GM23338 (cell line): ENCODE measurements at places on chromosomes 4 and X.

DNA sequence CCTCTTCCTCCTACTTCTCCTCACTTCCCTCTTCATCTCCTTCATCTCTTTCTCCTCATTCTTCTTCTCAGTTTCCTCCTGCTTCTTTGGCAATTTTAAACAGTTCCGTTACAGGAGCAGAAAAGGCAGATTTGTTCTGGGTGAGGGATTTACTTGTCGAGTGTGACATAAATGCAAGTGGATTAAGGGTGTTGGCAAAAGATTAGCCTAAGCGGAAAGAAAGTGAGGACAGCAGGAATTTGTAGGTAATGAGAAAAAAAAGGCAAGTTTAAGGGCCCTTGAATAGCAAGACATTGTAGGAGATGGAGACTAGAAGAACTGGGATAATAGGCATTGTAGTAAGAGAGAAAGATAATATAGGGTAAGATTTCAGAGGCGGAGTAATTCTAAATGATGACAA is 841.6 kb downstream of the RAPGEF2 start:
- no peak for DNase-seq

- DNase-seq = peak; percentile 72
Observed at GRCh38 chr4:188658958-188659522, 519.8 kb downstream of the TRIML1 start.

GRCh38 chrX:17086317-17086716 is 139.9 kb downstream of the REPS2 start:
- DNase-seq = no peak

DNA sequence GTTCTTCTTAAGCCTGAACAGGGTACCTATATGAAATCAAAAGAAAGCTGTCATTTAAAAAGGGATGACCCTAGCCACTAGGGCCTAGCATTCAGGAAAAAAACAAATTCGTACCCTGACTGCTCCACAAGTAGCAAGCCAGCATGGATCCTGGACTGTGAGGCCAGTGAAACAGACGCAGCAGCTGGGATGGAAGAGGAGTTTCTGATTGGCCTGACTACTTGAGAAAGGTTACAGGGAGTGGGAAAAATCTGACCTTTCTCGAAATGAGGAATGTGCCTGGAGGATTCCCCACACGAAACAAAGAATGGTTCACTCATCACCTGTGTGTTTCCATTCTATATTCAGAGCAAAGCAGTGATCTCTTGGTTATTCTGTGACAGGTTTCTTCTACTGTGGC is 87.6 kb upstream of the JADE1 start:
- peak; percentile 31 for DNase-seq

- peak; percentile 81 for DNase-seq
Observed at GRCh38 chrX:86002076-86002896, 45.1 kb downstream of the CHM start.

DNA sequence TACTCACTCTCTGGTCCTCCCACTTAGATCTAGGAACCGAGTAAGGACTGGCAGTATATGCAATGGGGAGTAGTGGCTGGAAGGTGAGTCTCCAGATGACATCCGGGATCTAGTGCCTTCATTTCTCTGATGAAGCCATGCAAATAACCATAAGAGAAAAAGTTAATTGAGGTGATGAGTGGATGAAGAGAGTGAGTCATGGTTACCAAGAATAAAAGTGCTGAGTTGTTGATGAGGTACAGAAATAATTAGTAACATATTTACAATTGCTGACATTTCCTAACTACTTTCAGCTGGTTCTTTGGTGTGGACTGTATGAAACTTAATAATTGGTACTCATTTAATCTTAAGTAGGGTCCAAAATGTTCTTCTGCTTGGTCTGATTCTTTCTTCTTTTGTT is 146.7 kb upstream of the PITX2 start:
- no peak for DNase-seq

DNA sequence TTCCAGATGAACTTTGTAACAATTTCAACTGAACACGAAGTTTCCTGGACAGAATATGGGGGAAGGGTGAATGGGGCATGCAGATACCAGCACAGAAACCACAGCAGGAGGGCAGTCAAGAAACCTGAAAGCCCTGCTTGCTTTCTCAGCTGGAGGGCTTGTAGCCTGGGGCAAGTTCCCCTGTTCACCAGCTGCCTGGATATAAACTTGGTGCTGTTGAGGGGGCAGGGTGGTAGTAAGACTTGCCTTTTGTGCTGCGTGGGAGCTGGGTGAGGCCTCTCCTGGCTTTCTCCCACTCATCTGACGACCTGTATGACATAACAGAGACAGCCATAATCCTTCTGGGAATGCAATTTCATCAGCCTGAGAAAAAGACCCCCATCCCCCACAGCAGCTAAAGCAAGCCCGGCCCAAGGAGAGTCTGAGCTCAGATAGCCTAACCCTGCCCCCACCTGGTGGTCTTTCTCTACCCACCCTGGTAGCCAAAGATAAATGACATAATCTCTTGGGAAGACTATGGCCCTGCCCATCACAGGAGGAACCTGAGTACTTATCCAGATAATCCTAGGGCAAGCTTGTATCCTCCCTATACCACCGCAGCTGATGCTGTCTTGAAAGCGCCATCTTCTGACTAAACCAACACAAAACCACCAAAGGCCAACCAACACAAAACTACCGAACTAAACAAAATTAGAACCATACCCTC is 234.3 kb downstream of the LAS1L start:
- peak; percentile 66 for DNase-seq

GRCh38 chr4:95014068-95014467 is 256.3 kb downstream of the BMPR1B start:
- no peak for DNase-seq

DNA sequence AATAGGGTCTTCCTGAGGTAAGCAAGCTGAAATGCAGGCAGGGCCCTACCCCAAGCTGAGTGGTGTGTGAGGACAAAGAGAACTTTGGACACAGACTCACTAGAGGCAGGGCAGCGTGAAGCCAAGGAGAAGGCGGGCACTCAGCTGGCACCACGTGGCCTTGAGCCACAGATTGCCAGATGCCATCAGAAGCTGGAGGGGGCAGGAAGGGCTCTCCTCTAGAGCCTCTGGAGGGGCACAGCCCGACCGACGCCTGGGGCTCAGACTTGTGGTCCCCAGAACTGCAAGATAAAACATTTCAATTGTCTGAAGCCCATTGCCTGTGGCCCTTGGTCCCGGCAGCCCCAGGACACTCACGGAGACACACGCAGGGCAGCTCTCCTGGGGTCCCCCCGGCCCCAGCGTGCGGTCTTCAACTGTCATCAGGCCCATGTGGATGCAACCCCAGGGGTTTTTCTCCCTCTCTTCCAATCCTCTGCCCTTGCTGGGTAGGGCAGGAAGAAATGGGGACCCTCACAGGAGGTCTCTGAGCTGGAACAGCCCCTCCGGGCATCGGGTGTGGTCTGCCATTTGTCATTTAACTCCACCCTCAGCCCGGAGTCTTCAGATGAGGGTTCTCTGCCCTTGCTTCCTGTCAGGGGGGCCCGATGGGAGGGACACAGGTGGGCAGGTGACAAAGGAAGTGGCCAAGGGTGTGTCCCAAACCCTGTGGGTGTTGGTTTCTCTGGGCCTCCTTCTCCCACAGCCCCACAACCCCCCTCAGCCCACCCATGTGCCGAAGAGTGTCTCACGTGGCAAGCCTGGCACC is 22.2 kb downstream of the HMX1 start:
- DNase-seq = no peak

GRCh38 chr4:82889287-82889686 is 1.7 kb downstream of the SEC31A start:
- DNase-seq = no peak

DNA sequence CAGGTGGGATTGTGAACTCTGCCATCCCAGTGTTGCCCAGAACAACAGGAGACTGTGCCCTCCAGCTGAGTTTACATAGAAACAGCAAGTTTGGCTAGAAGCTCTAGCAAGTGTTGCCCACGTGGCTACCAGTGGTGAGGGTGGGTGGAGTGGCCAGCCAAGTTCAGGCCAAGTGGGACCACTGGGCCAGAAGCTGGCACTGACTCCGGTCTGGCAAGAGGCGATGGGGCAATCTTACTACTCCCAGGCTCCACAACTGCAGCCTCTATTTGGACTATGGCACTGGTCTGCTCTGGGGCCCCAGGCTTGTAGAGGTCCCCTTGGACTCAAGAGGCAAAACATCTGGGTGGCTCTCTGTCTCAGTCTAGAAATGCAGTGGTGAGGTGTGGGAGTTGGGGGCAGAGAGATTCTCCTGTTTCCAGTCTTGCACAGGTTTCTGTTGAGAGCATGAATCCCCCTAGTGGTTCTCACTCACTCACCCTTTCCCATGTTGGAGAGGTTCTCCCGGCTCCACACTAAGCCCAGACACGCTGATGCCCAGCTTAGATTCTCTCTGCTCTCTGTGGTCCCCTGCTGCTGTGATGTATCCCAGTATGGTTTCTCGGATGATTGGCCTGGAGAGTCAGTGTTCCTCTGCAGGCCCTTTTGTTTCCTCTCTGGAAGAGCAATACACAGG is 615.3 kb downstream of the PDHA2 start:
- DNase-seq = no peak

GRCh38 chr4:123671636-123672404 is 275.2 kb downstream of the SPRY1 start:
- no peak for DNase-seq

GRCh38 chr4:170009291-170009690 is 16.9 kb downstream of the MFAP3L start:
- DNase-seq = no peak

GRCh38 chr4:33133723-33134122 is 2413.6 kb downstream of the PCDH7 start:
- peak; percentile 43 for DNase-seq

- no peak for DNase-seq
Observed at GRCh38 chr4:25927361-25928195, 13.6 kb downstream of the SMIM20 start.

DNA sequence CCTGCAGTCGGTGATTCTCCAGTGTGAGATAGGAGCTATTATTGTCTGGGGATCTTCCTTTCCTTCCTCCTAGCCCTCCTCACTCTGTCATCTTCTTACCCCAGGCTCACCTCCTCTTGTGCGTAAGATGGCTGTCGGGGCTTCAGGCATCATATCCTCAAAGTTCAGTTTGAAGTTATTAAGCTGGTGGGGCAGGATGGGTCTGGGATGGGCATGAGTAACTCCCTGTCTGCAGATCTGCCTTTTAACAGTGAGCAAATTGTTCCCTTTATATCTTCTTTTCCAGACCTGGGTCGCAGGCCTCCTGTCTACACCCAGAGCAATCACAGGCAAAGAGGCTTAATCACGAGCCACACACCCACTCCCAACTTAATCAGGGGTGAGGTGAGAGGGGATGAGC is 900 bp upstream of the MTMR1 start:
- DNase-seq = no peak

GRCh38 chr4:31290836-31291235 is 570.7 kb downstream of the PCDH7 start:
- DNase-seq = peak; percentile 59

GRCh38 chrX:70422851-70423341 is at the start of gene GDPD2:
GDPD2 (plus strand) TSS chrX:70423314; CDS start chrX:70424985, 1,671 bp downstream.
- peak; percentile 77 for DNase-seq

GRCh38 chr4:78477276-78477675 is 74.3 kb upstream of the ANXA3 start:
- no peak for DNase-seq

DNA sequence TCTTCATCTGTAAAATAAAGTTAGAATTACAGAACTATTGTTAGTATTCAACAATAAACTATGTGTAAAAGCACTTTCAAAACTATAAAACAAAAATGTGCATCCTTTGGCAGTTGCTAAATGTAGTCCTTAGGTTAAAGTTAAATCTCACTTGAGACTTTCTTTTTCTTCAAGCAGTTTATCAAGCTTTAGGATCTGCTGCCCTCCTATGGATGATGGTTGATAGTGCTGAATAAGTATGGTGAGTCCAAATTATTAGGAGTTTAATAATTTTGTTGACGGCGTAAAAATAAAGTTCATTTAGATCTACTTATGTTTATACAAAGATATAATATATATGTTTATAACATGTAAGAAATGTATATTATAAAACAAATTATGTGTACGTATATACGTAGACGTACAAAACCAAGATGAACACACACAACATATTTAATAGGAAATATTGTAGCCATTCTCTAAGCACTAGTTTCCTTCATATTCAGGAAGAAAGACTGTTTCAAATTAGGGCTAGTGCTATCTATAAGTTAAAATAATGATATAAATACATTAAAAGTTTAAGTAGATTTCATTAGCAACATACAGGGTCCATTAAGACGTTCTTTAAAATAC is 22.3 kb downstream of the UGT2A2 start:
- peak; percentile 71 for DNase-seq

- peak; percentile 83 for DNase-seq
Observed at GRCh38 chrX:19334945-19335626, 8.6 kb upstream of the PDHA1 start.

DNA sequence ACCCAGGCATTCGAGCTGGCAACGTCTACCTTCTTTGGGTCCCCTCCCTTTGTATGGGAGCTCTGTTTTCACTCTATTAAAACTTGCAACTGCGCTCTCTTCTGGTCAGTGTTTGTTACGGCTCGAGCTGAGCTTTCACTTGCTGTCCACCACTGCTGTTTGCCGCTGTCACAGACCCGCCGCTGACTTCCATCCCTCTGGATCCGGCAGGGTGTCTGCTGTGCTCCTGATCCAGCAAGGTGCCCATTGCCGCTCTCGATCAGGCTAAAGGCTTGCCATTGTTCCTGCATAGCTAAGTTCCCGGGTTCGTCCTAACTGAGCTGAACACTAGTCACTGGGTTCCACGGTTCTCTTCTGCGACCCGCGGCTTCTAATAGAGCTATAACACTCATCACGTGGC is 183.5 kb upstream of the GALNTL6 start:
- peak; percentile 62 for DNase-seq

GRCh38 chr4:45640281-45640680 is 483.6 kb downstream of the GABRG1 start:
- no peak for DNase-seq

DNA sequence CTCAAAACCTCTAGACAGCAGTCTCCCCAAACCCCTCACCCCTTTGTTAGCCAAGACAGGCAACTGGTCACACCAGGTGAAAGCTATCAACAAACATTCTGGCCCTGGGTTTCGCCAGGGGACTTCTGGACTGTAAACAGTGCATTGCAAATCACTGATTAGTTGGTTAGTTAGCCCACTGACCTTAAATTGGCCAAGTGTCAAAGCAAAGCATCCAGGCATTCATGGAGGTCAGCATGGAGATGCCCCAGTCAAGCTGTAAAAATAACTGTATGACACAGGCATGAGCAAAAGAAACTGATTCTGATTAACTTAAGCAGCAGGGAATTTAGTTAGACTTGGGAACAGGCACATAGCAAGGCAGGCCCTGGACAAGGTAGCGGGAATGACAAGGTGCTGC is 156.0 kb upstream of the TTC29 start:
- DNase-seq = no peak
